ENCODE measurements at places on chromosomes 3 and 15.

- no peak for DNase-seq
Measured at GRCh38 chr15:96524676-96525417, 194.3 kb downstream of the NR2F2 start.

- no peak for DNase-seq
Measured at GRCh38 chr3:61200270-61200669, 51.0 kb downstream of the FHIT start.

GRCh38 chr3:79427081-79427480 lies 340.7 kb downstream of the ROBO1 start:
- no peak for DNase-seq

DNA sequence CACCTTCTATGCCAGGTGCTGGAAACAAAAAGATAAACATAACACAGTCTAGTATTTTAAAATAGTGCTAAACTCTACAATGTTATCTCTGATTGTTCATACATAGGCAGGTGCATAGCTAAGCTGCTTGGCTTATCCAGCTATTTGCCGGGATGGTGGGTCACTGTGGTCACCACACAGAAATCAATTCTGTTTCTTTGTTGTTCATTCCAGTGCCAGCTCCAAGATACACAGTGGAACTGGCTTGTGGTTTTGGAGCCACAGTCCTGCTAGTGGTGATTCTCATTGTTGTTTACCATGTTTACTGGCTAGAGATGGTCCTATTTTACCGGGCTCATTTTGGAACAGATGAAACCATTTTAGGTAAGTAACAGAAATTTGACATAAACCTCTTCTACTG lies 130.2 kb downstream of the IL1RAP start:
- no peak for DNase-seq

GRCh38 chr3:52792413-52792812 lies 2.2 kb upstream of the ITIH3 start:
- no peak for DNase-seq
